ENCODE measurements at places on chromosomes 5 and 9. TPM values are rescaled to one million over a fixed set of nuclear protein-coding genes. Genes with fewer than 3 reads are reported as not detected.

GRCh38 chr9:79880626-79881025, 308.9 kb downstream of the TLE4 start:
- no peak for DNase-seq

- DNase-seq, result no peak
Measured at GRCh38 chr5:179315356-179315890, 29.8 kb downstream of the ADAMTS2 start.

DNA sequence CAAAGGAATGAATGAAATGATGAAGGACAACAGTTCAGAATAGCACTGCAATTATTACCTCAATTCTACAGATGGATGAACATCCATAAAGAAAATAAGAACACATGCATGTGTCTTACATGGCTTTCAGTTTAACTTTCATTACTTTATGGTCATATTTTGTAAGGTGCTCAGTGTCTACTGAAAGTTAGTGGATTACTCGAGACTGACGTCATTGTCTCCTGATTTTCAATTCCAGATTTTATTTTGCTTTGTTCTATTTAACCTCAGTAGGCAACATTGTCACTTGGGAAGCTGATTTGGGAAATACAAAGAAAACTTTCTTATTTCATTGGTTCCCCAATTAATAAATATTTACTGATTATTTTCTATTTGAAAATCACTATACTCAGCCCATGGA, 363.7 kb downstream of the CHSY3 start:
- DNase-seq, result no peak

DNA sequence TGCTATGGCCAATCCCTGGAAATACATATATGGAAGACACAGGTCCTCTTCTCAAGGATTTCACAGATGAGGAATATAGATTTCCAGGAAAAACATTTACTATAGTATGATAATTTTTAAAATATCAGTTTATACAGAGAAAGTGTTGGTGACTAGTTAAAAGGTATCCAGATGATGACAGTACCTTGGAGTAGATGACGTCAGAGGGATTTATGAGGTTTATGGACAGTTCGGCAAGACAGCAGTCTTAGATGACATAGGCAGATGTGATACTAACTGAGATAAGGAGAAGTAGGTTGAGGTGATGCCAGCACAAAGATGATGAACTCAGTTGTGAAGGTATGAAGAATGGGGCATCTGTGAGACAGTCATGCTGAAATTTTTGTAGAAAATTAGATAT, 750.3 kb downstream of the PRELID2 start:
- no peak for DNase-seq

DNA sequence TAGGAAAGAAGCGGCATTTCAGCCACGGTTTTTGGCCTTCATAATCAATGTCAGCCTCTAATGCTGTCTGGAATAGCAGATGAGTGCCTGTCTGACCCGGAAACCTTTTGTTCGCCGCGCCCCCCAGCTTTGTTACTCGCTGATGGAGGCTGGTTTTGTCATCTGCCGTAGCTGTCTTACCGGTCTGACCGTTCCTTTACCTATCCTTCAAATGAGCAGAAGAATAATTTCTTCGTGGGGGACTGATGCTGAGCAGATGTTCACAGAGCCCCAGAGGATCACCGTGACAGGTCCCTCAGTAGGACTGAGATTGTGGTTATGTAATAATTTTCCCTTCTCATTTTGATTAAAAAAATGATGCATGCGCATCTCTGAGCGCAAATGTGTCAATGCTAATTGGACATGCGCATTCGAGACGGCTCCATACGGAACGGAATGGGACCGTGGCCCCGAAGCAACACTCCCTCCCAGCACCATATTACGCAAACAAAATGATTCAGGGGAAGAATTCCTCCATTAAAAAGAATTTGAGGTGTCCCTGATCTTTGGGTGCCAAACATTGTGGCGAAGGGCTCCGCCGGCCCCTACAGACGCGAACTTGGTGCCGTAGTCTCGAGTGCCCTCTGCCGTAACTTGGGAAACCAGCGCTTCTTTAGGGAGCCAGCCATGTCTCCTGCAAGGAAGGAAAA, 27.6 kb downstream of the TLX3 start:
- DNase-seq, result no peak

GRCh38 chr5:101390151-101390908, 487.2 kb upstream of the ST8SIA4 start:
- DNase-seq, result no peak

GRCh38 chr9:7095058-7095457, 337.3 kb downstream of the KDM4C start:
- no peak for DNase-seq

The OR13J1 gene
- not detected for polyA plus RNA-seq

The ODF2 gene
- 5.7 TPM for polyA plus RNA-seq

The MSANTD3 gene
- polyA plus RNA-seq, result 4.3 TPM

DNA sequence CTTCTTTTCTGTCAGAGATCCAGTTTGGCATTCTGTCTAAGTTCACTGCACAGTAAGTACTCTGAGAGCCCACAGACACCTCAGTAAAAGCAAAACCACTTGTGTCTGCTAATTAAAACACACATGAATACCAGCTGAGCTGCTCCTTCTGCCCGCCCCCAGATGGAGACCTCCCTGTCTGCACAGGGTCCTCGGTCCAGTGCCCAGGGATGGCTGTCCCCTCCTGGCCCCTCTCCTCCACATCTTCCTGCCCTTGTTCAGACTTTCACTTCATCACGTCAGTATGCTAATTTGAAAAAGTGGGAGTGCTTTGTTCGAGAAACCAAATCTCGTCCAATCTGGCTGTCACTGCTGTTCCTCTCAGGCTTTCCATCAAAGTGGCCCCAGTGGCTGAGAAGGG, 43.5 kb downstream of the LIX1 start:
- DNase-seq, result no peak

DNA sequence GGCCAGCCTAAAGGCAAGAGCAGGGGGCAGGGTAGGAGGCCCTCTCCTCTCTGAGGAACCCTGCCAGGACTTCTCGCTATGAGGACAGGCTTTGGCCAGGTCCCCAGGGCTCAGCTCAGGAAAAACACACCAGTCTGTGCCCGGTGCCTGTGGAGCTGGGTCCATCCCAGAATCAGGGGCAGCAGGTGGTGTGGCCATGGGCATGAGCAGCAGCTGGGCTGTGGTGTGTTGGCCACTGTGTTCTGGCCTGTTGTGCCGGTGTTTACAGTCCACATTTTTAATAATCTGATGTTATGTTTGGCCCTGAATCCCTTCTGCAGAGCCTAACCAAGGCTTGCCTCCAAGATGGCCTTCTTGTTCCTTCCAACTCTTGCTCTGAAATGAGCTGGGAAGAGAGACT, 77.0 kb downstream of the FGF18 start:
- no peak for DNase-seq

DNA sequence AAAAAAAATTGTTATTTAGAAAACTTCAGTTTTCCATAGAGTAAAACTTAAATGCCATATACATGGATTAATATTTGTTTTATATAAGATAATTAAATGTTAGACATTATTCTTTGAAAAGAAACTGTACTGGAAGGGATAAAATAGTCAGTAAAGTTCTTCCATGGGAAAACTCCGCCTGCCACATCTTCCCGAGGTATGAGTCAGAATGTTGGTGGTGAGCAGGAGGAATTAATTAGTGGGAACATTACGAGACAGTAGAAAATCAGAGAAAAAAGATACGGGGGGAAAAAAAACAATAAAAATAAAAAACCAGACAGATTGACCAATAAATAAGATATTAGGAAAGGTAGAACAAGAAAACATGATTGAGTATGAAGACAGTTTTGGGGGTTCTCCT, 930.3 kb upstream of the C9orf72 start:
- no peak for DNase-seq

GRCh38 chr9:133795049-133795448, 56.9 kb upstream of the SARDH start:
- DNase-seq, result no peak

- no peak for DNase-seq
Measured at GRCh38 chr5:7644723-7645122, 206.2 kb downstream of the CFAP90 start.

The PRDM9 gene
- not detected for polyA plus RNA-seq

GRCh38 chr5:132754947-132755346, 7.7 kb downstream of the CCNI2 start:
- no peak for DNase-seq

The LCN9 gene
- polyA plus RNA-seq, result not detected
